ENCODE measurements at places on chromosomes 4 and X.

DNA sequence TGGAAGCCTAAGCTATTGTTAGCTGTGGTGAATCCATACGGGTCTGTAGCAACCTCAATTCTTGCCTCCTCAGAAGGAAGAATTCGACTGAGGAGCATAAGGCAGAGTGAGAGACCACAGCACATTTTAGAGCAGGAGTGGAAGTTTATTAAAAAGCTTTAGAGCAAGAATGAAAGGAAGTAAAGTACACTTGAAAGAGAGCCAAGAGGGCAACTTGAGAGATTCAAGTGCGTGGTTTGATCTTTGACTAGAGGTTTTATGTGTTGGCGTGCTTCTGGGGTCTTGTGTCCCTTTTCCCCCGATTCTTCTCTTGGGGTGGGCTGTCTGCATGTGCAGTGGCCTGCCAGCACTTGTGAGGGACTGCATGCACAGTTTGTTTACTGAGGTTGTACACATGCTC, 880.6 kb upstream of the INTU start:
- no peak for DNase-seq

- no peak for DNase-seq
Observed at GRCh38 chrX:129825746-129826505, 17.8 kb downstream of the ZDHHC9 start.

DNA sequence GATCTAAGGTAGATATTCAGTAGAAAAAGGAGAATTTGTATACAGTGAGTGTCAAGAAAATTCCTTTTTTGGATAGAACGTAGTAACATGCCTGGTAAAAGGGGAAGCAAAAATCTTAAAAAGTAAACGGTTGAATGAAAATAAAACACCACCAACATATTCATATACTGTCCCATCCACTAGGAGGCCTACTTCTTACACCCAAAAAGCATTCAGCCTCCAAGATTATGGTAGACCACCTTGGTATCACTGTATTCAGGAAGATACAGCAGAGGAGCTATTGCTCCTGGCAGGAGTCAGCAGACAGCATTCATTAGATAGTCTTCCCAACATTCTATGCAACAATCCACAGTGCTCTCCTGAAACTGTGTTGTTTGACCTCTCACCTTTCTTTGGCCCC, 274.6 kb upstream of the MAGEB2 start:
- DNase-seq: no peak

- no peak for DNase-seq
Observed at GRCh38 chr4:148367756-148368155, 74.5 kb downstream of the NR3C2 start.

GRCh38 chr4:156992943-156993342, 21.3 kb upstream of the PDGFC start:
- DNase-seq: no peak

DNA sequence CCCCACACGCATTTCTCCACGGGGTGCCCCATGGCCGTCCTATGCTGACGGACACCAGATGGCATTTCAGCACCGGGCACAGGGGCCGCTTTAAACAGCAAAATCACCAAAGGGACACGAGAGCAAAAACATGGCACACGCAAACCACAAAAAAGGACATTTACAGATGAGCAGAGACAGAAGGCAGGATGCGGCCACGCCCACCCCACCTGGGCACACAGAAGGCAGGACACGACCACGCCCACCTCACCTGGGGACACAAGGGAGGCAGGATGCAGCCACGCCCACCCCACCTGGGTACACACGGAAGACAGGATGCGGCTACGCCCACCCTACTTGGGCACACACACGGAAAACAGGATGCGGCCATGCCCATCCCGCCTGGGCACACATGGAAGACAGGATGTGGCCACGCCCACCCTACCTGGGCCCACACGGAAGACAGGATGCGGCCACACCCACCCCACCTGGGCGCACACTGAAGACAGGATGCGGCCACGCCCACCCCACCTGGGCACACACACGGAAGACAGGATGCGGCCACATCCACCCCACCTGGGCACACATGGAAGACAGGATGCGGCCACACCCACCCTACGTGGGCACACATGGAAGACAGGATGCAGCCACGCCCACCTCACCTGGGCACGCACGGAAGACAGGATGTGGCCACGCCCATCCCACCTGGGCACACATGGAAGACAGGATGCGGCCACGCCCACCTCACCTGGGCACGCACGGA, 69.1 kb downstream of the FAM53A start:
- DNase-seq: no peak

DNA sequence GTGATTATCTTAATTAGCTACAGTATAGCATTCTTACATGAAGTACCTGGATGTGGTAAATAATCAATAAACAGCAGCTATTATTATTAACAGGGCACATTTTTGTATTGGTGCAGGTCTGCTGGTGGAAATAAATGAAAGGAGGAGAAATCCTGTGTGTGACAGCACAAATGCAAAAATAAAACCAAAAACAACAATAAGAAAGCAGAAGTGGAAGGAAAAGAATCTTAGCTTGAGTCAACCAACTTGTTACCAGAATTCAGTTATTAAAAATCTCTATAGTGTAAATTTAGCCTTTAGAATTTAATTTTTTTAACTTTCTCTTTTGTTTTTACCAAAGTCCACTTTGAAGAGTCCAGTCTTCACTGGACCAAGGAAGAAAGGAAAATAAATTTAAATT, 63.1 kb upstream of the LSM6 start:
- no peak for DNase-seq

GRCh38 chrX:103793545-103793940, 16.9 kb downstream of the PLP1 start:
- no peak for DNase-seq

DNA sequence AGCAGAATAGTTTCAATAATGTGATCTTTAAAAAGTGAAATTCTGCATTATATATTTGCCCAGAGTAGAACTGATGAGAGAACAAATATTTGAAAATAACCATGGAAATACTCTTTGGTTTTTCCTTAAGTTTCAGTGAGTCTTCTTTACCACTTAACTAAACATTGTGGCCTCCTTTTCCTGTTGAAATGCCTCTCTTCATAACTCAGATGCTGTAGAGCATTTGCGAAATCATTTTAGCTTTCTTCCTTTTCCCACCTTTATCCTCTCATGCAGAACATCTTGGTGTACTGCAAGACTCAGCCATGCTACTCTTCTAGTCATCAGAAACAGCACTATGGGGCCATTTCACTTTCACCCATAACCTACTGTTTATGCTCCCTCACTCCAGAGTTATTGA, 48.2 kb downstream of the CASK start:
- no peak for DNase-seq

DNA sequence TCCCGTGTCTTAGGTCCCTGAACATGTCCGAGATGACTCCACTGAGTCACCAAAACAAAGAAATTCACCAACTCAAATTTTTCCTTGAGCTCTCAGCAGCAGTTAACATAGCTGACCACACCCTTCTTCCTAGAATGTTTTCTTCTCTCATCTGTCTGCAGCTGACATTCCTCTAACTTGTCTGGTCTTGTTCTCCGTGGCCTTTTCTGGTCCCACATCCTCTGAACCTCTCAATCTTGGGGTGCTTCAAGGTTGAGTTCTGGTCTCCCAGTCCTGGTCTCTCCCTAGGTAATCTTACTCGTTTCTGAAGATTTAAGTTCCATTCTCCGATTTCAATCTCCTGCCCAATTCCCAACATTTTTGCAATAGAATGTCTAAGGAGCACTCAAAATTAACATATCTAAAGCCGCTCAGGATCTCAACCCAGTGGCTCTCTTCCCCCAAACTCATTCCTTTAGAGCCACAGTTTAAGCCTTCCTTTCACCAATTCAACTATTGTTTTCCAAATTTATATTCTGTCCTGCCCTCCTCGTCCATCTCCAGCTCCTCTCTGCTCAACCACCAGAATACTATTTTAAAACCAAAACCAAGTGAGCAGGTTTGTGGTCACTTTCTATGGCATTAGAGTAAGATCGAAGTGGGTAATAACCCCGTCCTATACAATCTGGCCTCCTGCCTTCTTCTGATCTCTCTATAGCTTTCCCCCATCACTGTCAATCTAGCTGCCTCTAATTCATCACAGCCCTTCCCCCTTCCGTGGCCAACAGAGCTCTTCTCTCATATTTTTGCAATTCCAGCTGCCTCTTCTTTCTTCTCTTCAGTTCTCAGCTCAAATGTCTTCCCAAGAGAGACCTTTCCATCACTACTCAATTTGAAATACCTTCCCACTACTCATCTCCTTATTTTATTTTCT, 1.2 kb downstream of the TRIML2 start:
- no peak for DNase-seq

GRCh38 chr4:15577508-15577907, 77.6 kb downstream of the FBXL5 start:
- DNase-seq: no peak

GRCh38 chr4:8071766-8072165, 86.8 kb downstream of the ABLIM2 start:
- DNase-seq: no peak

DNA sequence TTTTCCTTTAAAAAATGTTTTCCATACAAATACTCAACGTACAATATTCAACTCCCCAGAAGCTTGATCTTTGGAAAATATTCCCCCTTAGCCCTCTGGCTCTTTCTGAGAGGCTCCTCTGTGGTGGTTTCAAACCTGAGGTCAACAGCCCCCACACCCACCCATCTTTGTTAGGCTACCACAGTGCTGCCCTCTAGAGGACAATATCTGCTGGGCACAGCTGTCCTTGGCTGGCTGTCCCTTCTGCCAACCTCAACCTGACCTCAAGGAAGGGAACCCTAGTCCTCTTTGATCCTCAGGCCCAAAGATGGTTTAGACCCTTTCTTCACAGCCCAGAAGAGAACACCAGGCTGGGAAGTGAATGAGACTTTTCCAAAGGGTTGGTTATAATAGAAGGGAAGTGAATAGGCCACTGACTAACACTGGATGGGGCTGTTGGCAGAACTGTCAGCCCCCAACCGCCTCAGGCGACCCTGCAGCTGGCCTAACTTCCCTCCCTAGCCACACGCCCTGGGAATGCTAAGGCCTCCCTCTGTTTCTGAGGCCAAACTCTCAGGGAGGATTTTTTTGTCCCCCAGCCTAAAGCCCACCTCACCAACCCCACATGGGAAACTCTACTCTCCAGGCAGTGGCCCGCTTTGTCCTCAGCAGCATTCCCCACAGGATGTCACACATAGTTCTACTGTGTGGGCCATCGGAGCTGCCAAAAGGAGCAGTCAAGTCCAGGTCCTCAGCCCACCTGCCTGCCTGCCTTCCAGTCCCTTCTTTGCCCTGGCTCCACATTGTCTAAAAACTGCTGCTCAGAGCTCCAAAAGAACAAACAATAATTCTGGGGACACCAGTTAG, 34.3 kb downstream of the NYX start:
- DNase-seq: no peak

GRCh38 chr4:142752202-142752786, 93.8 kb downstream of the INPP4B start:
- peak; percentile 33 for DNase-seq

- no peak for DNase-seq
Observed at GRCh38 chr4:154872198-154872597, 91.1 kb downstream of the RBM46 start.

- no peak for DNase-seq
Observed at GRCh38 chr4:179843370-179843769, 2399.8 kb upstream of the TENM3 start.

- DNase-seq: peak; percentile 86
Observed at GRCh38 chrX:153971450-153972367, at the start of gene HCFC1. Gene HCFC1, minus strand, starts transcription at chrX:153971818. Its CDS starts 978 bp downstream, at chrX:153970840.

GRCh38 chr4:47210828-47211227, 179.5 kb downstream of the GABRB1 start:
- DNase-seq: no peak

GRCh38 chr4:173382349-173382748, 11.6 kb downstream of the SAP30 start:
- no peak for DNase-seq

DNA sequence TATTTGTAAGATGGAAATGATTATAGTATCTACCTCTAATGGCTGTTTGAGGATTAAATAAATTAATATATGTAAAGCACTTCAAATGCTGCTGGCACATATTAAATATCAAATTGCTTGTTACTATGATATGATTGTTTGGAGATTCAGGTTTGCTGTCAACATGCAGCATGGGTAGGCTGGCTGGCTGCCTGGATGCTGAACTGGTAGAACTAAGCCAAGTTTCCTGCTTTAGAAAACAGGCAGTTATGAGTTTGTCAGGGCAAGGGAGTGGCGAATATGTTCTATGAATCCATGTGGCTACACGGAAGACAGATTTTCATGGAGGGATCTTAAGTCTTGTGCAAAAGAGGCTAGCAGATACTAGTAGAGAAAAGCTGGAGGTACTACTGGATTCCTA, 239.6 kb downstream of the GBA3 start:
- DNase-seq: no peak

DNA sequence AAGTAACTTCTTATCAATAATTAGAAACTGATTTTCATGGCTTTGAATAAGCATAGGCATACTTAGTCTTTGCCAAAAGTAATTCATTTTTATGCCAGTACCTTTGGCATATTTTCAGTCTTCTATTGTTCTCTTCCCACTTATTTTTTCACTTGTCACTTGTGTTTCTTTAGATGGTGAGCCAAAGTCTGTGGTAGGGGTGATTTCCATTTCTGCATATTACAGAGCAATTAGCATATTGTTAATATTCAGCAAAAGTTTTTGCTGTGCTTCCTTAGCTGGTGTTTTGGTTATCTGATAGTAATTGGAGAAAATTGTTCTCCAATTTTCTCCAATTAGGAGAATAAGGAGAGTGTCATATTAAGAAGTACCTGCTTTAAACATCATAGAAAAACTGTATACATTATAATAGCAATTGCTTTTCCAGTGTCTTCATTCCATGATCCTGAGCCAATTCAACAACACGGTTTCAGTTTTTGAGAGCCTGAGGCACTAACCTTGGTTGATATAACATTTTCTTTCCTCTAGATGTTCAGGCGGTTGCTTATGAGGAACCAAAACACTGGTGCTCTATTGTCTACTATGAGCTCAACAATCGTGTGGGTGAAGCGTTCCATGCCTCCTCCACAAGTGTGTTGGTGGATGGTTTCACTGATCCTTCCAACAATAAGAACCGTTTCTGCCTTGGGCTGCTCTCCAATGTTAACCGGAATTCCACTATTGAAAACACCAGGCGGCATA, 64.7 kb downstream of the SMAD1 start:
- no peak for DNase-seq
